ENCODE measurements at places on chromosomes 1 and 21. TPM values are rescaled to one million over a fixed set of nuclear protein-coding genes. Genes with fewer than 3 reads are reported as not detected.
A peak's percentile ranks its signal among the peaks of the same experiment; 100 is the strongest.

DNA sequence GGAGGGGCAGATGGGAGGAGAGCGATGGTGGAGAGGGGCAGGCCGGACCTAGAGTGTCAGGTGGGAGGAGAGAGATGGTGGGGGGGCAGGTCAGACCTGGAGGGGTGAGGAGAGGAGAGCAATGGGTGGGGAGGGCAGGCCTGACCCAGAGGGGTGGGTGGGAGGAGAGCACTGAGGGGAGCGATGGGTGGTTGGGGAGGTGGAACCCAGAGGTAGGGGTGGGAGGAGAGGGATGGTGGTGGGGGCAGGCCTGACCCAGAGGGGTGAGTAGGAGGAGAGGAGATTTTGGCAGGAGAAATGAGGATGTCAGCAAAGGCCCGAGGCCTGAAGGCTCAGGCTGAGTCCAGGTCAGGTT is 157.3 kb upstream of the VAMP3 start:
- no peak for DNase-seq

- no peak for DNase-seq
These were observed 1.0 kb downstream of the GALNT2 start for GRCh38 chr1:230067871-230068620.

The ANGPTL1 gene
- 22.5 TPM for total RNA-seq

The CNR2 gene
- total RNA-seq = not detected

The KRTAP10-11 gene
- total RNA-seq = not detected

DNA sequence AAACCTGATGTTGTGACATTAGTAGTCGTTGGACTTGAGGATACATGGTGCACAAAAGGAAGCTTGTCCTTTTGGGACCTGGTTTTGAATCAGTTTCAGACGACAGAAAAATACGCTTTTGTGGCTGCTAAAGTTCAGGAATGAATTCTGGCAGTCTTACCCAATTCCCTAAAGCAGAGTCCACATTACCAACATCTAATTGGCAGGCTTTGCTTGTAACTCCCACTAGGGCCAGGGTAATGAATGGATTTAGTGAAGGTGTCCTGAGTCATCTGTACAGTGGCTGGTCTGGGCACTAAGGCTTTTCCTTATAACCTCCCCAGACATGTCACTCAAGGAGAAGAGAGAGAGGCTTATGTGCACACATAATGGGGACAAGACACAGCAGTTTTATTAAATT is 66.2 kb upstream of the RNPC3 start:
- DNase-seq = no peak

DNA sequence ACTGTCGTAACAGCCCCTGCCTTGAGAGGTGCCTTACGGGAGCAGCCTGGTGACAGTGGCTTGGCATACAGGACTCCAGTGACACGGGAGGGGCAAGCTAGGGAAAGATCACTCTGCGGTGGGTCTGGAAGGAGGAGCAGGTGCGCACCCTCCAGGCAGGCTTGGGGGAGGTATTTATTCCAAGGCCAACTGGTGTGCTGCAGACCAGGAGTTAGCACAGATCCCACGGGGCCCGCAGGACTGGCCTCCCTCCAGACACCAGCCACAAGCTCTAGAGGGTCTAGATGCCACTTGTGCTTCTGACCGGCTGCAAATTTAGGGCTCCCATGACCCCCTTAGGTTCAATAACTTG is 22.1 kb downstream of the PSEN2 start:
- DNase-seq = no peak

GRCh38 chr1:245984390-245985155 is 522.5 kb downstream of the SMYD3 start:
- DNase-seq = no peak

- no peak for DNase-seq
These were observed 95.5 kb upstream of the CD34 start for GRCh38 chr1:208006258-208006920.

- DNase-seq = no peak
These were observed 97.6 kb upstream of the DYNLT5 start for GRCh38 chr1:66654643-66655042.

The SEC22B gene
- 19.9 TPM for total RNA-seq

- DNase-seq = no peak
These were observed 106.6 kb downstream of the NR5A2 start for GRCh38 chr1:200134116-200134515.

The ARHGEF19 gene
- total RNA-seq = 7.2 TPM

DNA sequence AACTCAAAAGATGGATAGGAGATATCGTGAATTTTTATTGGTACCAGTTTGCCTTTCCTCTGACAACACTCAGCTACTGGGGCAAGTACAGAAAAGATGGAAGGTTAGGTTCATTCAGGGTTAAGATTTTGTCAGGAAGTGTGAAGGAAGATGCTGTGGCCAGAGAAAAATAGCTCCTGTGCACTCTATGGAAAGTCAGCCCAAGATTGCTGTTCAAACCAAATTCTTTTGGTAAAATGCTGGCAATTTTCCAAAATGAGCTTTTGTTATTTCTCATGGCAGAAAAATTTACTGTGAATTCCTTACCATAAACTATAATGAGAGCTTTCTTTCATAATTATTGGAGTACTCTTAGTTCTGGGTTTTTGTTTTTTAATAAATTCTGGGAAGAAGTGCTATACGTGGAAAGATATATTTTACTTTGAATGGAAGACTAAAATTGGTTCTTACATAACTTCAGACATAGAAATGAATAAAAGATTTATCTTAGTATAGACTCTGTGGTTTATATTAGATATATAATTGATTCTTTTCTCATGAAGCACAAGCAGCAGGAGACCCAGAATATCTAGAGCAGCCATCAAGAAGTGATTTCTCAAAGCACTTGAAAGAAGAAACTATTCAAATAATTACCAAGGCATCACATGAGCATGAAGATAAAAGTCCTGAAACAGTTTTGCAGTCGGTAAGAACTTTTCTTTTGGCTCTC is 112.2 kb downstream of the USP25 start:
- no peak for DNase-seq

GRCh38 chr1:175252561-175252960 is 60.0 kb upstream of the KIAA0040 start:
- DNase-seq = no peak

DNA sequence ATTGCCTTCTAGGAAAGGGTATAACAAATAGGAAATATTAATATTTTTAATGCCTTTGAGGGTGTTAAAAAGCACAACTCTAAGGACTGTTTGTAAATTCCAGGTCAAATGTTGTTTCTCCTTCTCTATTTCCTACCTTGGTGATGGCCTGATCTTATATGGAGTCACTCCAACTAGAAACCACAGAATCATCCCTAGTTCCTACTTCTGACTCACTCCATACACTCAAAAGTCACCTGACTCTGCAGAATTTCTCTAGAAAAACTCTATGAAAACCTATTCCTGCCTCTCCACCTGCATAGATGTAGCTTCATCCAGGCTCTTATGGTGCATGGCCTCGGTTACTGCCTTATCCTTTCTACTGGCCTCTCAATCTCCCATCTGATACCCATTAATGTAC is 14.5 kb downstream of the RGS4 start:
- DNase-seq = no peak

The PANK4 gene
- total RNA-seq = 20.7 TPM

DNA sequence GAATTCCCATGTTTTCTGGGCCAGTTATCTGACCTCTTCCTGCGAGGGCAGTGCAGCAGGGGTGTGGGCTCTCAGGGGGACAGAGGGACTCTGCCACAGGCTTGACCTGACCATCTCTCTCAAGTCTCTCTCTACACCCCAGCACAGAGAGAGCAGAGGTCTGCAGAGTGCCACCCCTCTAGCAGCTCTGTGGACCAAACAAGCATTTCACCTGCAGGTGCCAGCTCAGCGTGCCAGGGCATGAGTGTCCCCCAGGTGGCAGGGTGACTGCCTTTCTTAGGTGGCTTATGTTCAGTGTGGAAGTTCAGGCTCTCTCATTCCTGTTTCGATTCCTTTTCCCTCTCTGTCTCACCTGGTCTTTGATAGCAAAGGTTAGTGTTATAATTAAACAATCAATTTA is 191.3 kb downstream of the CACNA1E start:
- DNase-seq = no peak

- no peak for DNase-seq
These were observed 59.6 kb upstream of the ADAMTS5 start for GRCh38 chr21:27026501-27026900.

DNA sequence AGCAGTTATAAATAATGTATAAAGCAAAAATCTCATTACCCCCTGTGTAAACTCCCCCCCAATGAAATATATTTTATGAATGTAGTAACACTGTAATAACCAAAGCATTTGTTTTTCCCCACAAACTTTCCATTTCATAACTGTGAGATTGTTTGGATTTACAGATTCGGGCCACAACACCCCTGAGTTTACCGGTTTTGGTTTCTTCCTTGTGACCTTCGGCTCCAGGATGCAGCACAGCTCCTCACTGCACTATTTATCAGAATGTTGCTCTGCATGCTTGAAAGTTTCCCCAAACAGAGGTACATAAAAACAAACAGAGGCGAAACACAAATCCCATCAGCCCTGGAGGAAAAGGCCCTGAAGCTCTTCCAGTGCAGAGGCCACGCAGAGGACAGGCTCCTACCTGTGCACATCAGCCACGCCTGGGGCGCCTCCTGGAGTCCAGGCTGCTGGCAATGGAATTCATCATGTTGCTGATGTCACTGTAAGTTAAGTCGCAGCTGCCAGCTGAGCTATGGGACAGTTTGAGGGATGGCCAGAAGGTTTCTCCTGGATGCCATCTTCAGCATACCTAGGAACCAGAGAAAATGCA is 122.0 kb downstream of the LMO4 start:
- no peak for DNase-seq

The COL11A1 gene
- total RNA-seq = 1.00 TPM

DNA sequence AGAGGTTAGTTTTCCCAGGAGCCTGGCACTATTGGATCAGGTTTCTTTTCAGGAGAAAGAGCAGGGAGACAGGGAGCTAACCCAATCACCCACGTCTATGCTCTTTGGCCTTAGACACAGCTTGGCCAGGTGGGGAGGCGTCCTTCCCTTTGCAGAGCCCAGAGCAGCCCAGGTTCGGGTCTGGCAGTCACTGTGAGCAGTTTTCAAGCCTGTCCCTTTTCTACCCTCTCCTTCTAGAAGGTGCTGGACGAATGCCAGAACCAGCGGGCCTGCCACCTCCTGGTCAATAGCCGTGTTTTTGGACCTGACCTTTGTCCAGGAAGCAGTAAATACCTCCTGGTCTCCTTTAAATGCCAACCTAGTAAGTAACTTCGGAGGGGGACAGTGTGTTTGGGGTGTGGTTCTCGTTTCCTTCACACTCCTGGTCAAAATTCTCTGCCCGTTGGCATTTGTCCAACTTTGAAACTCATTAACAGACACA is 44.9 kb downstream of the EVA1C start:
- peak; percentile 59 for DNase-seq

DNA sequence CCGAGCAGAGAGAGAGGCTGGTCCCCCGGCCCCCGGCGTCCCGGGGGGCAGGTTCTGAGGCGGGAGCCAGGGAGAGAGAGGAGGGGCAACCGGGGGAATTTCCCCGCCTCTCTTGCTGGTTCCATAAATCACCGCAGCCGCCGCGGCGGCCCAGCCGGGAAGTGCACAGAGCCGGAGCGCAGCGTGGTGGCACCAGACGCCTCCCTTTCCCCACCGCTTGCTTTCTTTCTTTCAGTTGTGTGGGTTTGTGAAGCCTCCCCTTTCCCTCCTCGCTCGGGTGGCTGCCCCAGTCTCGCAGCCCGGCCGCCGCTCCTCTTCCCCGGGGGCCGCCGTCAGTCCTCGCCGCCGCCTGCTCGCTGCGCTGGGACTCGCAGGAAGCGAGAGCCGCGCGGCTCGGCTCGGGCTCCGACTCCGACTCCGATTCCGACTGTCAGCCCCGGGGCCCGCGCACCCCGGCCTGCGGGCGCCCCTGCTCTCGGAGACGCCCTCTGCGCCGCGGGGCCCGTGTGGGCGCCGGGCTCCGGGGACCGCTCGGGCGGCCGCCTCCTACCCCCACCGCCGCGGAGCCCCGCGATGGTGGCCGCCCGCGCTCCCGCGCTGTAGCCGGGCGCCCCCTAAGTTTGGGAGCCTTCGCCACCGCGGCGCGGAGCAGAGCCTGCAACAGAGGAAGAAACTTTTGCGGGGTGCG is at the start of gene CACHD1:
Gene CACHD1 (plus strand): TSS at position 153 of the 688 bp plus-strand sequence. CDS start 616 bp downstream, outside the sequence.
- DNase-seq = peak; percentile 84

DNA sequence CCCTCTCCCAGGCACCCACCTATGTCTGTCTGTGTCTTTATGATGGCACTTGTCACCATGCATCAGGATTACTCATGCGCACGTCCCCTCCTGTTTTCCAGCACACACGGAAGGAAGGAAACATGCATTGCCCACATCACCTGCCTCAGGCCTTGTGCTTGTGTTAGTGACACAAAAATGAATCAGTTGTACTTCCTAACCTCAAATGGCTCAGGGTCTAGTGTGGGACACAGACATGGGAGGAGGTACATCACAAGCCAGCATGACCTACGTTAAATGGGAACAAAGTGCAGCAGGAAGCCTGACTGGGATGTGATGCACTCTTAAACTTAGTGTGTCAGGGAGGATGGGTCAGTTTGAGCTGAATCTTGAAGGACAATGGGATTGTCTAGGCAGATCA is 126.7 kb downstream of the TRABD2B start:
- DNase-seq = no peak

- DNase-seq = no peak
These were observed 625 bp downstream of the KLHDC7A start for GRCh38 chr1:18481190-18481920.

The ANGPTL7 gene
- total RNA-seq = 1.1 TPM

DNA sequence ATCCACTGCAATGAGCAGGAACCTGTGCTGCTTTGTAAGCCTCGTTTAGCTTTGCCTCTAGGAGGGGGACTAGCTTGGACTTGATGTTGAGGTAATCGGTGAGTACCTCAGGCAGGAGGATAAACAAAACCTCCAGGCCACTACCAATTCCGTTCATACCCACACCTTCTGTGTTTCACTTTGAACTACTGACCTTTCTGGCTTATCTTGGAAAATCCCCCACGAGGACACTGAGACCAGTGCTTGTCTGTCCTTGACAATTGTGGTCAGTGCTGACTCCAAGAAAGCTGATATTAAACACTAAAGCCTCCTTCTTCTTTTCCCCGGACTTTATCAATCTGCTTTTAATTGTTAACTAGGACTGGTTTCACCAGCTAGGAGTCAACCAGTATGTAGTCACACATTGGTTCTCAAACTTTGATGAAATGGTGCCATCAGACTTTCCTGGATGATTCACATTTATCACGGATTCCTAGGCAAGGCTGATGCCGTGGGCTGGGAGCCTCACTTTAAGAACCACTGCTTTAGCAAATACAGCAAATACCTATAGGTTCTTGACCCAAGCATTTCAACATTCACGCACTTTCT is 52.7 kb downstream of the TGFB2 start:
- no peak for DNase-seq

The SPAG17 gene
- 46.1 TPM for total RNA-seq

GRCh38 chr1:34166625-34167361 is 1.8 kb upstream of the CSMD2 start:
- no peak for DNase-seq

- no peak for DNase-seq
These were observed 13.1 kb downstream of the OPTC start for GRCh38 chr1:203506858-203507626.

The LRRC3 gene
- total RNA-seq = 4.7 TPM

Data from upper lobe of left lung (tissue), 6 donors.